ENCODE measurements at places on chromosomes 13 and 19.

DNA sequence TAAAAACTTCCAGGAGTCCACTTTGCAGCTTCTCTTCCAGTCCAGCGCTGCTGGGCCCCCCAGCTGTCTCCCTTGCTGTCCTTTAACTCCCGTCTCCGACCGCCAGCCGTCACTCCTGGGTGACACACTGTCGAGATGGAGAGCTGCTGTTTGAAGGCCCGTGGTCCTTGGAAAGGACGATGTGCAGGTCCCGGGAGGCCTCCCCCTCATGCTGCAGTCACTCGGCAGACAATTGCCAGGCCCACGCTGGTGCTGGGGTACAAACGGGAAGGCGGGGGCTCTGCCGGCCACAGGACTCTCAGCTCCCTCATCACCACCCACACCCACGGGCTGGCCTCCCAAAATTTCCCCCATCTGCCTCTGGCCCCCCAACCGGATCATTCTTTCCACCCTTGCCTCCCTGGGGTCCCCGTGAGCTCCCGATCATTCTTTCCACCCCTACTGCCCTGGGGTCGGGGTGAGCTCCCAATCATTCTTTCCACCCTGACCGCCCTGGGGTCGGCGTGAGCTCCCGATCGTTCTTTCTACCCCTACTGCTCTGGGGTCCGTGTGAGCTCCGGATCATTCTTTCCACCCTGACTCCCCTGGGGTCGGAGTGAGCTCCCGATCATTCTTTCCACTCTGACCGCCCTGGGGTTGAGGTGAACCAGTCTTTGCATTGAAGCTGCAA, 16.0 kb upstream of the ZNF554 start:
- DNase-seq = no peak

DNA sequence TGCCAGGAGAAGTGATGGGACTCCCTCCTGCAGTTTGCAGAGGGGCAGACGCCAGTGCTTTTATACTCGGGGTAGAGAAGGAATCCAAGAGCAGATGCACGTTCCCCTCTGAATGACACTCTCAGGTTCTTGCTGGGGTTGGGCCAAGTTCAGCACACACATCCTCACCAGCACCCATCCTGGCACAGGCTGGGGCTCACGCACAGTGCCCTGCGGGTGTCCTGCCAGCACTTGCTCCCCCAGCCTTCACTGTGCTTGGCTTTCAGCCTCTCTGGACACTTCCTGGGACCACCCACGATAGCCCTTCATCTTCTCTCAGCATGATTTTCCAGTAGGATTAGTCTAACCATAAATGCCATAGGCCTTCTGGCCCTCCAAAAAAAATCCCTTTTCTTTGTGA, 158.6 kb downstream of the ZNF536 start:
- DNase-seq = no peak

GRCh38 chr13:104014803-104015645, 948.8 kb upstream of the SLC10A2 start:
- no peak for DNase-seq

- DNase-seq = no peak
Observed at GRCh38 chr19:33376423-33376822, 2.9 kb downstream of the CEBPG start.

GRCh38 chr19:35153701-35154524, 622 bp upstream of the FXYD5 start:
- DNase-seq = peak; percentile 76

DNA sequence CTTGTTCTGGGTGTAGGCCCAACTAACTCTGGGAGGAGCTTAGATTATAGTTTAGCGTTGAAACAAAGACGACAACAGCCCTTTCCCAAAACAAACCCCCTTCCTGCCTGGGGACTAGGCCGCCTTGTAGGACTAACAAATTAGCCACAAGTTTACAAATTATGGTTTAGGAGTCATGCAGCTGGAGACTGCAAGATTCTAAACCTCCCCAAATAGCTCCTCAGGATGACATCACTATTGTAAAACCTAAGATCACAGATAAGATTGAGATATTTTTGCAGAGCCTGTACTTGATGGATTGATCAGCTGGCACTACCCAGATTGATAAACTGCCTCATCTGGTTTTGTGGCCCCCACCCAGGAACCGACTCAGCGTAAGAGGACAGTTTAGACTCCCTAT, 2.3 kb upstream of the SLC25A15 start:
- no peak for DNase-seq

- DNase-seq = no peak
Observed at GRCh38 chr13:106416645-106417044, 118.8 kb downstream of the EFNB2 start.

- no peak for DNase-seq
Observed at GRCh38 chr19:34320277-34320676, 44.7 kb upstream of the GPI start.

- DNase-seq = no peak
Observed at GRCh38 chr13:25394402-25395060, 22.8 kb downstream of the ATP8A2 start.

DNA sequence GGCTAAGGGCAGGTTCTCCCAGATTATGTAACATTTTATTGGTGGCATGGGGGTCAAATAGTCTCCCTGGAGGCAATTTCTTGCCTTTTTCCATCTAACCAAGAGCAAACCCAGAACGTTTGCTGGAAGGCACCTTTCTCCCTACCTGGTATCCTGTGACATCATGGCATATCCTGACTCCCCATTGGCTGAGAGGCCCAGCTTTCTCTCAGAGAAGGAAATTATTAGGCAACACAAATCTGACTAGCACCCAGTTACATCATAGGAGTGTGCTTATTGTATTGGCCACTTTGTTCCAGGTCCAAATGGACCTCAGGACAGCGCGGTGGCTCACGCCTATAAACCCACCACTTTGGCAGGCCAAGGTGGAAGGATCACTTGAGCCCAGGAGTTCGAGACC, 13.0 kb downstream of the NTN5 start:
- no peak for DNase-seq

- no peak for DNase-seq
Observed at GRCh38 chr13:40379196-40379595, 287.2 kb downstream of the FOXO1 start.

DNA sequence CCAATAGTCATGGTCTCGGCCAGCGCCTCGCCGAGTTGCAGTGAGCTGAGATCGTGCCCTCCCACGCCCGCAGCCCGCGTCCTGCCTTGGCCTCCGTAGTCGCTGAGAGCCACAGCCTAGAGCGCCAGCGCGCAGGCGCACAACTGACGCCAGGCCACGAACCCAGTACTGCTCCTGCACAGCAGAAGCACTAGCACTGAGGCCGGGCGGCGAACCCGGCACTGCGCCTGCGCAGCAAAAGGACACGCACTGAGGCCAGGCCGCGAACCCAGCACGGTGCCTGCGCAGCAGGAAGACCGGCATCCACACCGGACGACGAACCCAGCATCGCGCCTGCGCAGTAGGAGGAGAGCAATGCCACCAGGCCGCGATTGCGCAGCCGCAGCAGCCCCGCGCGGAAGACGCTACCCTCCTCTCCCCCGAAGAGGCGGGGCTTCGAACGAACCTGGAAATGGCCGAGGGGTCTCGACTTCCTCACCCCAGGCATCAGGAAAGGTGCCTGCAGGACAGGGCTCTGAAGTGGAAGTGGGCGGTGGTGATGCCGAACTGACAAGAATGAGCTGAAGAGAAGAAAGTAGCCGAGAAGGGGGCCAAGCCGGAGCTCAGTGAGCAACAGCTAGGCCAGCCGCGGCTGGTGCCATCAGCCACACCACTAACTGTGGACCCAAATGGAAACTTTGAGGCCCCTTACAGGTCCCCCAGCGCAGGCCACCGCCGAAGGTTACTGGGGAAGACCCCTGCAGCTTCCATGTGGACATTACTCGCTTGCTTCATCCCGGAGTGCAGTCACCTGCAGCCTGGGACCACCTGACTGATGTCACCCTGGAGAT, 7.5 kb downstream of the F10 start:
- DNase-seq = no peak

GRCh38 chr13:20186771-20187170, 6.0 kb downstream of the GJB2 start:
- no peak for DNase-seq

DNA sequence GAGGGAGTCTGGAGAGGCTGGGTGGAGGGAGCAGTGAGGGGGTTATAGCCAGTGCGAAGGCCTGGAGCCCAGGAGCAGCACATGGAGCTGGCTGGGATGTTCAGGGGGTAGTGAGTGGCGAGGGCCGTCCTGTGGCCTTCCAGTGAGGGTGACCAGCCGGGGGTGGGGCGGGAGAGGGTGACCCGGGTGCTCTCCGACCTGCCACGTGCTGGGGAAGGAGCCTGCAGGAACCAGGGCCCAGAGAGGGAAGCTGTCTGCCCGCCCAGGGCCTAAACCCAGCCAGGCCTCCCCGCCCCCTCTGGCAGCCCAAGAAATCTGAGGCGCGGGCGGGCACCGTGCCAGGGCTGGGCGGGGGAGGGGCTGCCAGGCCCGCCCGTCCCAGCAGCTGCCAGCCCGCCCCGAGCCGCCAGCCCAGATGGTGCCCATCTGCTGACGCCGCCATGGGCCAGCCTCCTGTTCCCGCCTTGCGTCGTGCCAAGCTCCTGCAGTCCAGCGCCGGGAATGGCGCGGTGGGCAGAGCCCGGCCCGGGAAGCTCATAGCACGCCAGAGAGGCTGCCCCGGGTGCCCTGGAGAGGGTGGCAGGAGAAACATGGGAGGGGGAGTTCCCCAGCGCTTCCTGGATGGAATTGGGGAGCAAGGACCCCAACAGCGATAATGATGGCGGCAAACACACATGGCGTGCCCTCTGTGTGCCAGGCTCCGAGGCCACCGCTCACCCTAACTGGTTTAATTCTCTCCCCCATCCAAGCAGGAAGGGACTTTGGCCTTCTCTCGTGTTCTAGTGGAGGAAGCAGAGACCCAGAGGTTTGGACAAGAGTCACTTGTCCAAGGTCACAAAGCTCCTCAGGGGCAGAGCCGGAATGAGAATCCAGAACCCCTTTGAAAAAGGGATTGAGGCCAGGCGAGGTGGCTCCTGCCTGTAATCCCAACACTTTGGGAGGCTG, 21.5 kb downstream of the NFIC start:
- no peak for DNase-seq

- DNase-seq = no peak
Observed at GRCh38 chr13:48181482-48182145, 51.4 kb upstream of the ITM2B start.

- peak; percentile 38 for DNase-seq
Observed at GRCh38 chr19:7550987-7551761, 15.7 kb downstream of the PNPLA6 start.

DNA sequence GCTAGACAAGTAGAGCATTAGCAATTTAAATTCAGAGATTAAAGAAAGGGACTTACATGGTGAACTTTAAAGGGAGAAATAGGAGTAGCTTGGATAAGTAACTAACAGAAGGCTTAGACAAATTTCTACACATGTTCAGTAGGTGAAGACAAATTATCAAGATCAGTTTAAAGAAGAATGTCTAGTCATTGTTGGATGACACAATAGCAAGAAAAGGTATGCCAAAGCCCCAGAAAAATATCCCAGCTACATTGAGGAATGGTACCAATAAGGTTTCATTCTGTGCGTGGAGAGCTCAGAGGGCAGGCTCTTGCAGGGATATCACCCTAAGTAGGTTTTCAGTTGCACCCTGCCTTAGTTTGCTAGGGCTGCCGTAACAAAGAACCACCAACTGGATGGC, 3.5 kb upstream of the STK24 start:
- DNase-seq = no peak

- DNase-seq = no peak
Observed at GRCh38 chr13:20149762-20150161, 11.1 kb downstream of the GJA3 start.

DNA sequence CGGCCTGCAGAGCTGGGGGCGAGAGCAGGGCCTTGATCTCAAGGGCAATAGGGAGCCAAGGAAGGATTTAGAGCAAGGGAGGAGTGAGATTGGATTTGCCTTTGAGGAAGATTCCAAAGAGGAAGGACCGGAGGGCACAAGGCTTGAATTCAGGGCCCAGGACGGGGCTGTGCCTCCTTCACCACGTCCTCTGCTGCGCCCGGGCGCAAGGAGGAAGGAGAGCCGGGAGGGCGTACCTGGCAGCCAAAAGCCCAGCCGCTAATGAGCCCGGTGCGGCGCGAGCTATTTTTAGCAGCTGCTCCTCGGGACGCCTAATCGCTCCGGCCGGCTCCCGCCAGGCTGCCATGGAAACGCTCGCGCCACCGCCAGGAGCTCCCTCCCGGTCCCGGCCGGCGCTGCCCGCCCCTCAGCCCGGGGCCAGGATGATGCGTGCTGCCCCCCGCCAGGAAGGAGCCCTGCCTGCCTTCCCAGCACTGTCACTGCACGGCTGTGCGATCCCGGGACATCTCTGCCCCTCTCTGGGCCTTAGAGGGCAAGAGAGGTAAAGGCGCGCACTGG, 31.3 kb downstream of the TINCR start:
- DNase-seq = no peak

GRCh38 chr13:75458696-75459422, 23.1 kb downstream of the TBC1D4 start:
- DNase-seq = no peak

GRCh38 chr13:112114391-112114790, 47.4 kb downstream of the SOX1 start:
- no peak for DNase-seq

DNA sequence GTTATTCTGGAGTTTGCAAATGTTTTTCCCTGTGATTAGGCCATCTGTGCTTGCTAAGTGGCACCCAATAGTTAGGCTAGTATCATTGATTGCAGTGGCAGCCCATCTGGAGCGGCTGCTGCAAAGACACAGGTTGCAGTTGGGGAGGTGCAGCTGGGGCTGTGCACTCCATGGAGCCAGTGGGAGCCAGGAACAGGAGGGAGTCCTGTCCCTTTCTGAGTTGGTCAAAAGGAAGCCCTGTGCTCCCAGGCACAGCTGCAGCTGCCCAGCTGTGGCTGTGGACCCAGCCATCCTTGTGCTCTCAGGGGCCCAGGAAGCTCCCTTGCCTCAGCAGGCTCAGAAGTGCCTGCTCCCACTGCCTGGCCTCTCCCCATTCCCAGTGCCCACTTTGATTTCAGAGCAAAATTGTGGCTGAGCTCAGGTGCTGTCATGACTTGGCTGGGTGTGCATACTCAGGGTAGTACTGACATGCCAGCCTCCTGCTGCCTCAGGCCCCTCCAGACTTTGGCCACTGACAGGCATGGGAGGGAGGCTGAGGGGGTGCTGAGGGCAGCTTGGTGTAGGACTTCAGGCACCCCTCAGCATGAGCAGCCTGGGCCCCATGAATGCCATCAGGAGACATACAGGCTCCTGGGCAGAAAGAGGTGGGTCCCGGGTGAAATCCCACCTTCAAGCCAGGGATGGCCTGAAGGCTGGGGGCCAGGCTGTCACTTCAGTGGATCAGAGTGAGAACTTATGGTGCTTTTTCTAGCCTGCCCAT, 270.6 kb downstream of the PCDH20 start:
- DNase-seq = no peak

DNA sequence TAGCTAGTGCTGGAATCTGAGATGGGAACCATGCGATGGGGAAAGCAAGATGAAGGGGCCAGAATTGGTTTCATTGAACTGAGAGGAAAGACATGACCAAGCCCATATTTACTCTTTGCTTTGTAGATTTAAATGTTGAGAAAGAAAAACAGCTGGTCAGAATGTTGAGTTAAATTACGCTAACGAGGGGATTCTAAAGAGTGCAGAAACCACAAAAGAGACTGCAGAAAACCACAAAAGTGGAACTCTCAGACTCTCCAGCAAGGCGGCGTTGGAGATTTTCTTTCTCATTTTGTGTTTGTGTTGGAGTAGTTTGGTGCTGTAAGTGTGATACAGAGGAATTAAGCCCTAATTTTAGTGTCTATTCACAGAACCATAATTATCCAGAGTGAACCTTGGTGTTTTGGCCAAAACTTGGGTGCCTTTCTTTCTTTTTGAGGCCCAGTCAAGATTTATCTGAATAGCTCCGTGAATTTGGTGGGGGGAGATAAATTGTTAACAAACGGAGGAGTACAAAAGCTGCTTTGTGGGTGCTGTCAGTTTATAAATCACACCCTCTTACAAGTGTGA, 26.3 kb downstream of the SAE1 start:
- peak; percentile 35 for DNase-seq
